ENCODE measurements at places on chromosomes 6 and 20.

DNA sequence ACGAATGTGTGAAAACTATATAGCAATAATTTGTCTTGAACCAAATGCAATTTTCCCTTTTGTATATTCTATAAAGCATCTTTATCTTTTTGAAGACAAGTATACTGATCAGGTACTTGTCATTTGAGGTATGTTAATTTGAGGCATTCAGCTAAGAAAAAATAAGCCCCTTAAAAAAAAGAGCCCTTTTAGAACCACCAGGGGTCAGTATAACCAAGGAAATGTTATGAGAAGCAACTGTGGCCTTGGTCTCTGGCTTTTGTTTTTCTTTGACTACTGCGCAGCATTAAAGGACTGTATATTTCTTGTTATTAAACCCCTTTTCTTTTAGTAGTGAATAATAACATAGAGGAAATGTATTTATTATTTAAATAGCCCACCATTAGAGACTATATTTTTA, 43.1 kb downstream of the CD109 start:
- DNase-seq = no peak

- no peak for DNase-seq
These were observed 5.1 kb downstream of the IGF2R start for GRCh38 chr6:159973951-159974350.

DNA sequence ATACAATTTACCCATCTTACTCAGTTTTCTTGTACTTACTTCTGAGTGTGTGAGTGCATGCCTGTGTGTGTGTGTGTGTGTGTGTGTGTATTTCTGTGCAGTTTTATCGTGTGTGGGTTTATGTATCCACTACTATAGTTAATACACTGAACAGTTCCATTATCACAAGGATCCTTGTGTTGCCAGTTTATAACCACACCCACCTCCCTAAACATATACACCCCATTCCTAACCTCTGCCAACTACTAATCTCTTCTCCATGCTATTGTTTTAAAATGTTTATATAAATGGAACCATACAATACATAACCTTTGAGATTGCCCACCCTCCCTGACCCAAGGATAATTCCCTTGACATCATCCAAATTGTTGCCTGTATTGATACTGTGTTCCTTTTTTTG, 18.7 kb downstream of the POFUT1 start:
- DNase-seq = no peak

- no peak for DNase-seq
These were observed at the start of gene NRSN2 for GRCh38 chr20:346640-347316. Gene NRSN2, plus strand, starts transcription at chr20:347111. Its CDS starts 2,533 bp downstream, at chr20:349644.

DNA sequence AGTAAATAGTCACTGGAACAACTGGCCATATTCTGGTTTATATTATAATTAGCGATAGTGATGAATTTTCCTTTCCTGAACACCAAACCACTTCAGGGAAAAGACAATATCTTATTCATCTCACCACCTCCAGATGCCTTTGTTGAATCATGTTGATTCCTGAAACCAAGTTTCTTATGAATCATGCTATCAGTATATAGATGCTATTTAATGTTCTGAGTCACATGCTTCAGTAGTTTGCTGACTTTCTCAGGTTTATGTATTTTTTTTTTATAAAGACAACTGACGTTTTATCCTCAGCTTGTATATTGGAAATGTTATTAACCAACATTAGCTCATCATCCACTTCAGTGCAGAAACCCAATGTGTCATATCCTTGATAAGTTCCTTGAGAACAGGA, 710.2 kb upstream of the POU3F2 start:
- DNase-seq = no peak

GRCh38 chr6:45420083-45420908, 42.6 kb upstream of the SUPT3H start:
- DNase-seq = no peak

- DNase-seq = no peak
These were observed 2.1 kb downstream of the TFEB start for GRCh38 chr6:41733360-41733706.

DNA sequence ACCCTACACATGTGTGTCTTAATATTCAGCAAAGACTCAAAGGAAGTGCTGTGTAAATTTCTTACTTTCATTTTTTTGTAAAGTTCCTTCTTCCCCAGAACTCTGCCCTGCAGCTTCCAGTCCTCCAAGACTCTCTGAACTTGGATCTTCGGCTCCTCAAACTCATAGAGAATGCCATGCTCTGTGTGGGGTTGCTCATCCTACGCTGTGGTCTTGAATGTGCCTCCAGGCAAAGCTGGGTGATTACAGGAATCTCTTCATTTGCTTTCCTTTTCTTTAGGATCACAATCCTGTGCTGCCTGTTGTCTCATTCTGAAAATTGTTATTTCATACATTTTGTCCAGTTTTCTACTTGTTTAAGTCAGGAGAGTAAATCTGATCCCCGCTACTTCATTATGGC, 14.5 kb upstream of the CDC5L start:
- no peak for DNase-seq

GRCh38 chr6:158816803-158817727, 2.1 kb downstream of the EZR start:
- no peak for DNase-seq

- DNase-seq = no peak
These were observed 4.0 kb upstream of the FOXF2 start for GRCh38 chr6:1385129-1386037.

GRCh38 chr6:91330896-91331295, 744.0 kb upstream of the MAP3K7 start:
- no peak for DNase-seq

DNA sequence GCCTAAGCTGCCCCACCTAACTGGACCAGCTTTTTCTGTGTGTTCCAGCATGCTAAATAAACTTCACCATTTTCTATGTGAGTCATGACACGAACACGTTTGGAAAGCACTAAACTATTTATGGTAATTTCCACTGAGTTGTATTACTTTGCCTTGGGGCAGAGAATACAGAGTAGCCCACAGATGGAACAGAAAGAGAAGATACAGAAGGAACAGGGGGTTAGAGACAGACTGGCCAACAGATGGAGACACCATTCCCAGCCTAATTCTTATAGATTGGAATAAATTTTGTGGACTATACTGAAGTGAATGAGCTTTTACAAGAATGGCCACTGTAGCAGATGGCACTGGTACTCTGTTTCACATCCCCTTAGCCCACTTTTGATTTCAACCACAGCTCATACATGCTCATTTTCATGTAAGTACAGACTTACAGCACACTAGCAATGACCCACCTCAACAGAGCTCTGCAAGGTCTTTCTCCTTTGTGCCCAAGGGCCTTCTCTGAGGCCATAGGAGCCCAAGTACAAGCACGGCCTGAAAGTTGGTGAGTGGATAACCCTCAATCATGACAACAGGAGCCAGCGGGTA, 13.1 kb upstream of the NT5DC1 start:
- DNase-seq = no peak

DNA sequence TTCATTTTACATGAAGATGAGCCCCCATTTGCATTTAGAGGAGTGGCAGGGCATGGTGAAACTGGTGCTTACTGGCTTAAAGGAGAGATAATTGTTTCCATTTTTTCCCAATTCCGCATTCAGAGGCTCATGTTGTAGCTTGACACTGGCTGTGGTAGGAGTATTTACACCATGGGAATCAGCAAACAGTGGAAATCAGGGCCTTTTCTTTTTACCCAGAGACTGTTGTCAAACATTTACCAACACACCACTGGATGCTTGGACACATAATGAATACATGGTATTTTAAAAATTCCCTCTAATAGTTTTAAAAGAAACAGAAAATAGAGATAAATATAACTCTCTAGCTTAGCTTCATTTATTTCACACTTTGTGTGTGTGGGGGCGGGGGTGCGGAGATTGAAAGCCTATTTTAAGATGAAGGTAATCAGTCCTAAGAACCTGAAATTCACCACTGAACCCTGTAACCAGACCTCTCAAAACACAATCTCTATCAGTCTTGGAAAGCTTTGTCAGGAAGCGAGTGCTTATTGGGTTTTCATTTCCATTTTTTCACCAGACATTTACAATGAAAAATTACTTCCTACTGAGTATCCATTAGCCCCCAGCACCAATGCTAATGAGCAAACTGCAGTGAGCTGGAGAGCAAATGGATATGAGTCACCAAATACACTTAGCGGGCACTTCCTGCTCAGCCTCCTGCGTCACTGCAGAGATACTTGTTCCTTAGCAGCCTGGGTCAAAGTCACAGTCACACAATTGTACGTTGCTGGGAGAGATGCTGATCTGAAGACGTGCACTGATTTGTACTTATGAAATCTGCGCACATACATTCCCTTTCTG, 532.0 kb downstream of the BCKDHB start:
- no peak for DNase-seq

DNA sequence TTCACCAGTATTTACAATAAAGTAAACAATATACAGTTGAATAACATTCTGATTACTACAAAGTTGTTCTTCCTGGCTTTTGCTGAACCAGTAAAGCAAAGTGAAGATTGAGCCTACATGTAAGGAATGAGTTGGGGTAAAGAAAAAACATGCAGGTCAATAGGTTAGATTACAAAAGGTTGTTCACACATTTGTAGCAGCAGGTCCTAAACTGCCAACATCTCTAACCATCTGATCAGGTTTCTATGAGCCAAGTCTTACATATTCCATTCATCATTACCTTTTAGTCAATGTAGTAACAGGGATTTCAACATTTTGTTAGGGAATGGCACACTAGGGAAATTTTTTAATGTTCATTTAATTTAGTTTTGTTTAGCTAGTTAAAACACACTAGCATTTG, 9.3 kb upstream of the CALHM6 start:
- no peak for DNase-seq

GRCh38 chr20:59939879-59940128, 301 bp downstream of the PPP1R3D start:
- no peak for DNase-seq

DNA sequence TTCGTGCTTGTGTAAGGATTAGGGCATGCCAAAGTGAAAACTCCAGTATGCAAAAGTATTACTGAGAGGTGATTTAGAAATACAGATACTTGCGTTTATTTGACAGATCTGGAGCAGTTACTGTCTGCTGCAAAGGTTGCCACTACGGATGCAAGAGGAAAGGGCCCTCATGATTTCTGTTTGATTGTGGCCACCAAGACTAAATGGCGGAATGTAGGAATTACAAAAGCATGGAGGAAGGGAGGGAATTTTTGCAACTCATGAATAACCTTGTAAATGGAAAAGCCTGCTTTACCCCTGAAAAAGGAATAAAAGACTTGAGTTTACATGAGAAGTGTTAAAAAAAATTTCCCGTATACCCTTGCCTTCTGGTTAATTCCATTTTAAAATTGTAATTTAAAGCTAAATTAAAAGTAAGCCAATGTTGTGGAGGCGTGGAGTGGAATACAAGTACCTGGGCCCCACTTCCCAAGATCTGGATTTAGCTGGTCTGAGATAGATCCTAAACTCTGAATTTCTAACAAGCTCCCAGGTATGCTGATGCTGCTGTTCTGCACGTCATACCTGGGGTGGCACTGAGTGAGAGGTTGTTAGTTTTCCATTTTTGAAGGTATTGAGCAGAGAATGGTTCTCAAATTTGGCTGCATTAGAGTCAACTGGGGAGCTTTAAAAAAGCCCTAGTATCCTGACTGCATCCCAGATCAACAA, 56.6 kb upstream of the NKX2-2 start:
- no peak for DNase-seq

GRCh38 chr6:131736003-131736596, 25.3 kb upstream of the CTAGE9 start:
- DNase-seq = no peak

DNA sequence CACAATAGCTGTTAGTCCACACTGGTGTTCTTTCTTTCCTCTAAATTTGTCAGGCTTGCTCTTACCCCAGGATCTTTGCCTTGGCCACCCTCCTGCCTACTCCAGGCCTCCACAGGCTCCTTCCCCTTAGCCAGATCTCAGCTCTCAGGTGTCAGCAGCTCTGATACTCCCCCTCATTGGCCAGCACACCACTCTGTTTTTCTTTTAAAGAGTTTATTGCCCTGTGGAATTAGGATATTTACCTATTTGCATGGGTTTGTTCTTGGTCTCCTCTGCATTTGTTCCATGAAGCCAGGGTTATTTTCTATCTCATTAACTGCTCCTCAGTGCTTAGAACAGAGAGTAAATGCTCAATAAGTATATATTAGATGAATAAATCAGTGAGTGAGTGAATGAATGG, 36.8 kb downstream of the GCNT2 start:
- no peak for DNase-seq

- DNase-seq = no peak
These were observed at the start of gene CBFA2T2 for GRCh38 chr20:33490023-33490933. Gene CBFA2T2, plus strand, starts transcription at chr20:33490096. Its CDS starts 172 bp downstream, at chr20:33490268.

DNA sequence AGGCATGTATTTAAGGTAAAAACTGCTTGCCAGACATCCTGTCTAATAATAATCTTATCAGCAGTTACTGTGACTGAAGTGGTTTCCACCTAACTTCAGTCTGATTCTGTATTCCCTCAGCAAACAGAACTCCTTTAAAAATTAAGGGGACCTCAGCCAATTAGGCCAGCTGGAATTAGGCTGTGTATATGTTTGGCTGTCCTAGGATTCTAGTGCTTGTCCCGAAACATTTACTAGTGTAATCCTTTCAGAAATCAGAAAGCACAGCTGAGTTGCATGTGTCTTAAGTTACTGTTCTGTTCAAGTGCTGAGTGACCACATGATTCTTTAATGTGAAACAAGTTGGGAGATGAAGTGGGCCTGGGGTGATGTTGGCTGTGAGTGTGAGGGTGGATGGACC, 120.9 kb upstream of the SUPT3H start:
- no peak for DNase-seq

DNA sequence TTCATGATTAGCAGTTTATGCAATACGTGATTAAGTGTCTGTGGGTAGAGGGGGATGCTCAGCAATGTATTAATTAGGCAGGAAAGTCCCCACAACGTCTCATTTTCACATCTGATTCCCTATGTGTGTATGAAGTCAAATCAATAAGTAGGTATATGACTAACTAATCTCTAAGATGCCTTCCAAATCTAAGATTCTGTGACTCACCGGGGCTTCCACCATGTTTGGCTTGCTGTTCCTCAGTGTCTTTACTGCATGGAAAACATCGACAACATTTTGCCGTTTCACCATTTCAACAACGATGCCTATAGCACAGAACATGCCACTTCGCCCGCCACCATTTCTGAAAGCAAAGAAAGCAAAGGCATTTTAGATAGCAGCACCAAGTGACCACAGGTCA, 72.0 kb upstream of the THEMIS start:
- no peak for DNase-seq

GRCh38 chr20:13283869-13284829, 63.1 kb downstream of the ISM1 start:
- DNase-seq = no peak

DNA sequence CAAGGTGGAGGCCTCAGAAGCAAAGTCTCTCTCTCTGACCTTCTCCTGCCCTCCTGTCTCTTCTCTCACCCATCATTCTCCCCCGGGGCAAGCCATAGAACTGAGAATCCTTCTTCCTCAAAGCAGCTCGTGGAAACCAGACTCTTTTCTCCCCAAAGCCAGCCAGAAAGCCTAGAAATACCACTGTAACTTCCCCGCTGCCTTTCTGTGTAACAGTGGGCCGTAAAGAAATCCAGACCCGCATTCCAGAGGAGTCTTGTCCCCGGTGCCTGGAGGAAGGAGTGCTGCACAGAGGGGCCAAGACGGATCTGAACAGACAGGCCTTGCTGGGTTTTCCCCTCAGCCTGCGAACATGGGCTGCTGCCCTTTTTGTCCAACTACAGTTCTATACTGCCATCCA, 977 bp upstream of the SLC22A2 start:
- DNase-seq = no peak

GRCh38 chr6:122931916-122932315, 64.1 kb upstream of the CLVS2 start:
- DNase-seq = no peak
